Epithelial cell of esophagus (primary cell): ENCODE measurements at places on chromosomes 5 and 9.
A peak's percentile ranks its signal among the peaks of the same experiment; 100 is the strongest.

DNA sequence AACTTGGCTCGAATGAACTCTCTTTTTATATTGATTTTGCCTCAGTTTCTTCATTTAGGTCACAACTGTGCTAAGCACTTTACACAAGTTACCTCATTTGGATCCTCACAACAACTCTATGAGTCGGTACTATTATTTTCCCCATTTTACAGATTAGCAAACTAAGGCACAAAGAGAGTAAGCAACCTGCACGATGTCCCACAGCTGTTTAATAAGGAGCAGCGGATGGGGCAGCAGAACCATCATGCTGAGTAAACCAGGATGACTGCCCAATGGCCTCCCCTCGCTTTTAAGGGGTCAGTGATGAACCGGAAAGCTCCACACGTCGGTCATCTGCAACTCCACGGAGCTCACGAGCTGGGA is 607 bp downstream of the PRELID2 start:
- DNase-seq: no peak

DNA sequence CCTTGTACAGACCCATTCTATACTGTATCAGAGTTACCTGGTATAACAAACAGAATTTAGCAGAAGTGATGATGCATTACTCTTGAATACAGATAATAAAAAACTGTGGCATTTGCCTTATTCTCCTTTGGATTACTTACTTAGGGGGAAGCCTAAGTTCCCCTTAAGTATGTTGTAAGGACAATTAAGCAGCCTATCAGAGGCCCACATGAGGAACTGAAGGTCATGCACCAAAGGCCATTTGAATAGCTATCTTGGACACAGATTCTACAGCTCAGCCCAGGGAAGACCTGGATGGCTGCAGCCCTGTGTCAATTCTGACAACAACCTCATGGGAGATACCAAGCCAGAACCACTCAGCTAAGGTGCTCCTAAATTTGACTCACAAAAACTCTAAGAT is 125.2 kb downstream of the RAPGEF6 start:
- no peak for DNase-seq

- DNase-seq: no peak
Observed at GRCh38 chr5:97434021-97434420, 251.0 kb upstream of the RIOK2 start.

GRCh38 chr9:21568484-21568883 is 86.4 kb upstream of the IFNE start:
- no peak for DNase-seq

GRCh38 chr5:10866913-10867312 is 105.9 kb upstream of the DAP start:
- no peak for DNase-seq

- DNase-seq: no peak
Observed at GRCh38 chr9:129172816-129173215, 5.2 kb downstream of the IER5L start.

- DNase-seq: no peak
Observed at GRCh38 chr5:178538741-178539229, 51.4 kb downstream of the COL23A1 start.

DNA sequence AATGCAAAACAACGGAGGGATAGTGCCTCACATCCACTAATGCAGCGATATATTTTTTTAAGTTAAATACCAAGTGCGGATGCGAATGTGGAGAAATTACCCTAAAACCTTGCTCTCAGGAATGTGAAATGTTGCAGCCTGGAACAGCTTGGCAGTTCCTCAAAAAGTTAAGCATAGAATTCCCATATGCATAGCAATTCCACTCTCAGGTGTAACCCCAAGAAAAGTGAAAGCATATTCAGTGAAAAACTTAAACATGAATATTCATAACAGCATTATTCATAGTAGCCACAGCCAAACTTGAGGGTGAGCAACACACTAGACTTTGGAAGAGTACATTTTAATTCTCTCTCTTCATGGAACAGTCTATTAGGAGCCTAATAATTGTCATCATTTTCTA is 83.2 kb upstream of the ICE1 start:
- no peak for DNase-seq

GRCh38 chr9:134864821-134865190 is 15.8 kb upstream of the FCN2 start:
- DNase-seq: no peak

GRCh38 chr5:153321478-153321877 is 169.0 kb upstream of the GRIA1 start:
- DNase-seq: no peak

- DNase-seq: peak; percentile 23
Observed at GRCh38 chr9:101369286-101369685, 15.5 kb downstream of the BAAT start.

- no peak for DNase-seq
Observed at GRCh38 chr9:28970241-28970654, 1397.0 kb upstream of the C9orf72 start.

DNA sequence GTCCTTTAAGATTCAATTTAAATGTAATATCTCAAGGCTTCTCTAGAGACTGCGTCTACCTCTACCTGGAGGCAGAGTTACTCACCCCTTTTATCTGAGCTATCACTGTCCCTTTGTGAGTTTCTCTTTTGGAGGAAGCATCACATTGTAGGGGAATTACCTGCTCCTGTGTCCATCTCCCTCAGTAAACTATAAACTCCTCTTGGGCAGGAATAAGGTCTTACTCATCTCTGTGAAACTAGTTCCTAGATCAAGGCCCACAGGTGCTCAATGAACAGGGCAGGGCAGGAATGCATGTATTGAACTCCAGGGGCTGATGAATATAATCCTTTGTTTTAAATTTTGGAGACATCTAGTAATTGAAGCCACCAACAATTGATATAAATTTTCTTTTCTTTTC is 139.8 kb upstream of the ERCC6L2 start:
- DNase-seq: no peak

DNA sequence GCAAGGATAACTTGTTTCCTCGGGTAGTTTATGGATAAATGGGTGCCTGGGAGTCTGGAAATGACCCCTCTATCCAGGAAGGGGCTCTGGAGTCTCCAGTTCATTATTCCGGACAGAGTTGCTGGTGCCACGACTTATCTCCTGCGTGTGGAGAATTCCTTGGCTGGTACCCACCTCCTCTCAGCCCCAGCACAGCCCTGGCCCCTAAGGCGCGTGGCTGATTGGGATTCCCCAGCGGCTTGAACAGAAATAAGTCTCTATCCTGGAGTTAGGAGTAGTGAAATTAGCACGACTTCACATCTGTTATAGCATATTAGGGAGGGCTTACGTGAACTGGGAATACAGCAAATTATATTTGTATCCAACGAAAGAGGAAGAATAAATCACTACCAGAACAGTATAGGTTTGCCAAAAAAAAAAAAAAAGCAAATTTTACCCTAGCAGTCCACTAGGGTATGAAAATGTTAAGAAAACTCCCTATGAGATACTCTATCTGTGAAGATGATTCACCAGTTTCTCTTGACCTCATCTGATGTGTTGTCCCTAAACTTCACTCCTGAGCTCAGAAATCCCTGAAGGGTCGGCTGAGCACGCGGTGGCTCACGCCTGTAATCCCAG is 172.5 kb upstream of the OTULINL start:
- no peak for DNase-seq

GRCh38 chr5:64437496-64437895 is 68.3 kb upstream of the RGS7BP start:
- no peak for DNase-seq

- DNase-seq: no peak
Observed at GRCh38 chr5:78002690-78003089, 226.6 kb upstream of the TBCA start.

- DNase-seq: no peak
Observed at GRCh38 chr9:37034938-37035647, 1.0 kb upstream of the PAX5 start.

DNA sequence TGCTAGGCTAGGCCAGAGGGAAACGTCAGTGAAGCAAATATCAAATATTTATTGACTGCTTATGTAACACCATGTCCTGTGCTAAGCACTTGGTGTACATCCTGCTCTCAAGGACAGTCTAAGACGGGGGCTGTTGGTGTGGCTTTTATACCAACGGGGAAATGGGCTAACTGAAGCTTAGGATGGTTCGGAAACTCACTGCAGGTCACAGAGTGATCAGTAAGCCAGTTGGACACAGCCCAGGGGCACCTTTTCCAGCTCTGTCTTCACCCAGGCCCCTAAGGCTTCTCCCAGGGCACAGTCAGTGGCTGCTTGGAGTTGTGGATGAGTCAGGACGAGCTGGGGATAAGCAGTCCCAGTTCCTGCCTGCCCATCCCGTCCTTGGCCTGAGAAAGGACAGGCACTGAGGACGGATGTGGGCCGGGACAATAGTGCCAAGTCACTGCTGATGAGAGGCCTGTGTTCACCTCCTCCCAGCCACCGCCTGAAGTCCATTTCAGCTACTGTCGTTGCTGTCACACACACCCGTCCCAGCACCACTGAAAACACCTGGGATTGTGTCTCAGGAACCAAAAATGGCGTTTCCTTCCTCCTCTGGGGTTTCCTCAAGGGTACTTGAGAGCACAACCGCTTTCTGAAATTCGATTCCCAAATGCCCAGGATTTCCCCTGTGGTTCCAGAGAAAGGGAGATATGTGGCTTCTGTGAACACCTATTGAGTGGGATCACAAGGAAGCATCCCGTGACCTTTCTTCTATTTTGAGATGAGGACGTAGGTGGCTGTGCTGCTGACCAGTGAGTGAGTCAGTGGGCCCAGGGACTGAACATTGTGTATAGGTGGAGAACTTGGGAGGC is 17.5 kb upstream of the SPRY4 start:
- peak; percentile 46 for DNase-seq

GRCh38 chr5:98993512-98993911 is 64.7 kb upstream of the CHD1 start:
- DNase-seq: no peak

DNA sequence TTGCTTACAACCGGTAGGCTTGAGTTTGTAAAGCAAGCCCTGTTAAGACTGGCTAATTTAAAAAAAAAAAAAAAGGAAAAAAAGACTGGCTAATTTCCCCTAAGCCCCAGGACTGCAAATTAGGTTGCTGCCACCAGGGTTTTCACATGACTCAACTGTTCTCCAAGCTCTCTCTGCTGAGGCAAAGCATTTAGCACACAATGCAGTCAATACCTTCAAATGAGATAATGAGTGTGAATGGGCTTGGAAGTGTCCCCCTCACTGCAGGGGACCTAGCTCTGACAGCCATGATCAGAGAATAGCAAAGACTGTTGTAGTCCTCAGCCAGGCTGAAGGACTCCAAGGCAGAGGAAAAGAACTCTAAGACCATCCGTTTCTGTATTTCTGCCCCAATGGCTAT is 42.8 kb upstream of the ZSWIM6 start:
- DNase-seq: no peak

- DNase-seq: no peak
Observed at GRCh38 chr5:86837610-86838009, 219.9 kb downstream of the COX7C start.

- no peak for DNase-seq
Observed at GRCh38 chr5:126043688-126044087, 379.5 kb upstream of the GRAMD2B start.

DNA sequence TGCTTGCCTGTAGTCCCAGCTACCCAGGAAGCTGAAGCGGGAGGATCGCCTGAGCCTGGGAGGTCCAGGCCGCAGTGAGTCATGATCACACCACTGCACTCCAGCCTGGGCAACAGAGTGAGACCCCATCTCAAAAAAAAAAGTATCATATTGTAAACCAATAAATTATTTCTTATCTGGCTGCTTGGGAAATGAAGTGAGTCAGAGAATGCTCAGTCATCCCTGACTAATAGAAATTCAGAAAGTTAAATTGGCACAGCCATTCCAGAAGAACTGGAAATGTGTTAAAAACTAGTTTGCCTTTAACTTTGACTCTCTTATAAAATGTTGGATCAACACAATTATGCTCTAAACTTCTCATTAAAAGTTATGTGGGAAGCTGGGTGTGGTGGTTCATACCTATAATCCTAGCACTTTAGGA is 9.8 kb upstream of the GNE start:
- peak; percentile 85 for DNase-seq

DNA sequence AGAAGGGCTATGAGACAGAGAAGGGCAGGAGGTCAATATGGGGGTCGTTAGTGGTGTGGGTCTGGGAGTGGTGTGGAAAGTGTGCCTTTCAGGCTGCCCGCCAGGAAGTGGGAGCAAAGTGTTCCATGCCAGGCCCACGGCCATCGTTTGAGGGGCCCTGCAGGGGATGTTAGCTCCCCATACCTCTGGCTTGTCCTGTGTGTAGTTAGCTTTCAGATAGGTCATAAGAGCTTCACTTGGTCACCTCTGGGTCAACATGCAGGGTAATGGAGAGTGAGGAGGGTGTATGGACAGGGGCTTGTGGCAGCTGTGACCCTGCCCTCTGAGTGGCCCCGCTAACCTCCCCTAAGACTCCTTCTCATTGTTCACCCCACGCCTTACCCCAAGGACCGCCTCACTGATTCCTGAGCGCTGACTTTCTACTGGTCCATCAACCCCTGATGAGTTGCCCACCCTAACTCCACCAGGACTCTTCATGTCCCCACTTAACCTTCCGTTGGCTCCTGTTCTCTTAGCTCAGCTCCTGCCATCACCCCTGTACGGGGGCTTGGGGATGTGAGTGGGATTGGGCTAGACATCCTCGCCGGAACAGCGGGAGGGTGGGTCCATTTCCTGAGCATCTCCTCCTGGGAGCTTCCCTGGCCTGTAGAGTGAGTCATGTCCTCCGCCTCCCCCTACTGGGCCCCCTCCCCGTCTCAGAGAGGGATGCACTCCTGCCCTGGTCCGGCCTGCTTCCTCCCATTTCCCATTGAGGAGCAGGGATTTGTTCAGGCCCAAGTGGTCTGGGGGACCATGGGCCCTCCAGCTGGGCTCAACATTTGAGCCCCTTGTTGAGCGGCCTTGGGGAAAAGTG is 125.7 kb downstream of the FGF18 start:
- DNase-seq: no peak

- no peak for DNase-seq
Observed at GRCh38 chr9:130352586-130353285, 87.2 kb downstream of the HMCN2 start.

DNA sequence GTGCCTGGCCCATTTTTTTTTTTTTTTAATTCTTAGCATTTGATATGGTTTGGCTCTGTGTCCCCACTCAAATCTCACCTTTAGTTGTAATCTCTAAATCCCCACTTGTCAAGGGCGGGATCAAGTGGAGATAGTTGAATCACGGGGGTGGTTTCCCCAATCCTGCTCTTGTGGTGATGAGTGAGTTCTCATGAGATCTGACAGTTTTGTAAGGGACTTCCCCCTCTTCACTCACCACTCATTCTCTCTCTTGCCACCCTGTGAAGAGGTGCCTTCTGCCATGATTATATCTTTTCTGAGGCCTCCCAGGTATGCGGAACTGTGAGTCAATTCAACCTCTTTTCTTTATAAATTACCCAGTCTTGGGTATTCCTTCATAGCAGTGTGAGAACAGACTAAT is 27.2 kb downstream of the NDUFAF2 start:
- peak; percentile 29 for DNase-seq
